ENCODE measurements at places on chromosomes 7 and 10.

DNA sequence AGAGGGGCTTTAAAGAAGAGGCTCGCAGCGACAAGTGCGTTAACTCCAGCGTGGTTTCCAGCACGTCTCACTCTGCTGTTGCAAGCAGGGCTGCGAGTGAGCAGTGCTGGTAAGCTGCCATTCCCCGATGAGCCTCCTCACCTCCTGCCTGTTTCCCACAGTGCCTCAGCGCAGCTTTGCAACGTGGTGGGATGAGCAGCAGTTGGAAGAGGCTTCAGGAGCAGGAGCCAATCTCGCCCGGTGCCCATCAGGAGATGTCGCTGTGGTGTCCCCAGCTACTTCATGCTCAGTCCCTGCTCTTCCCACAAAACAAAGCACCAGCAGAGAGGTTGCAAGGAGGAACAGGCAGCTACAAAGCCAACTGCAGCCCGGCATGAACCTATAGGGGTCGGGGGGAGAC lies 2.4 kb upstream of the ADARB2 start:
- DNase-seq = no peak

DNA sequence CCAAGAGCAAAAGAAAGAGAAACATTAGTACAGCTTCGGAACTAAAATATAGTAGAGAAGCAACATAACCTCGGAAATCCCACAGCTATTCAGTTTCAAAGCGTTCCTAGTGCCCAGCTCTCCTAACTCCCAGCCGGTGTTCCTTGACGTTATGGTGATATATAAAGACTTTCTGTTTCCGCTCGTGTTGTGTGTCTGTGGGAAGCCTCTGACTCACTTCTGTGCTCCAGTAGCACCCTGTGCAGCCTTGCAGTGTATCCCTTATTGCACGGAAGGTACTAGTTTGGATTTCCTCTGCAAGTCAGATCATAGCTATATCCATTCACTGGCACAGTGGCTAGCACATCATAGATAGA lies 535 bp downstream of the ASAH2B start:
- no peak for DNase-seq

DNA sequence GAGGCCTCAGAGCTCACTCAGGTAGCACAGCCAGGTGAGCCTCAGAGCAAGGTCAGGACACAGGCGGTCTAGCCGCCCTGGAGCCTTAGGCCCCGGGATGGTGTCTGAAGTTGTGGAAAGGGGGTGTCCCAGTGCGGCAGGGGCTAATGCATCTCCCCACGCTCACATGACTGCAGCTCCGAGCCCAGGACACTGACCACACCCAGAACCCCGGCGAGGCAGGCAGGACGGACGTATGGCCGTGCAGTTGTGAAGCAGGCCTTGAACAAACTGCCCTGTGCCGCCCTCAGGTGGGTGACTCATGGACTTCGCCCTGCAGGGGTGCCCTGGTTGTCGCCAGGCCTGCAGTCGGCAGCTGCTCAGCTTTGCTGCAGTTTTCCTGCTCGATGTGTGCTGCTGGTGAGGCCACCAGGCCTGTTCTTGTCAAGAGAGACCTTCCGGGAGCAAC lies 5.0 kb upstream of the PRKAR1B start:
- no peak for DNase-seq

DNA sequence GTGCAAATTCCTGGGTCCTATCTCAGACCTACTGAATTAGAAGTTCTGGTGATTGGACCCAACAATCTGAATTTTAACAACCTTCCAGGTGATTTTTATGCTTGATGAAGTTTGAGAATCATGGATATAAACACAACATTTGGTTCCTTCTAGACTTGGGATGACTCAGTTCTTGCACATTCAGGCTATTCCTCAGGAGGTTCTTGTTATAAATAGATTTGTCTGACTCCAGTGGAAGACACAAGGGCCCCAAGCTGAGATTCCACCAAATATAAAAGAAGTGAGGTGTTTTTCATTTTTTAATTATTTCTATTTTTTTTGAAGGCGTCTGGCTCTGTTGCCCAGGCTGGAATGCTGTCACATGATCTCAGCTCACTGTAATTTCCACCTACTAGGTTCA lies 9.4 kb upstream of the TAS2R16 start:
- DNase-seq = no peak

GRCh38 chr10:18341055-18341454 lies 200.8 kb downstream of the CACNB2 start:
- no peak for DNase-seq

DNA sequence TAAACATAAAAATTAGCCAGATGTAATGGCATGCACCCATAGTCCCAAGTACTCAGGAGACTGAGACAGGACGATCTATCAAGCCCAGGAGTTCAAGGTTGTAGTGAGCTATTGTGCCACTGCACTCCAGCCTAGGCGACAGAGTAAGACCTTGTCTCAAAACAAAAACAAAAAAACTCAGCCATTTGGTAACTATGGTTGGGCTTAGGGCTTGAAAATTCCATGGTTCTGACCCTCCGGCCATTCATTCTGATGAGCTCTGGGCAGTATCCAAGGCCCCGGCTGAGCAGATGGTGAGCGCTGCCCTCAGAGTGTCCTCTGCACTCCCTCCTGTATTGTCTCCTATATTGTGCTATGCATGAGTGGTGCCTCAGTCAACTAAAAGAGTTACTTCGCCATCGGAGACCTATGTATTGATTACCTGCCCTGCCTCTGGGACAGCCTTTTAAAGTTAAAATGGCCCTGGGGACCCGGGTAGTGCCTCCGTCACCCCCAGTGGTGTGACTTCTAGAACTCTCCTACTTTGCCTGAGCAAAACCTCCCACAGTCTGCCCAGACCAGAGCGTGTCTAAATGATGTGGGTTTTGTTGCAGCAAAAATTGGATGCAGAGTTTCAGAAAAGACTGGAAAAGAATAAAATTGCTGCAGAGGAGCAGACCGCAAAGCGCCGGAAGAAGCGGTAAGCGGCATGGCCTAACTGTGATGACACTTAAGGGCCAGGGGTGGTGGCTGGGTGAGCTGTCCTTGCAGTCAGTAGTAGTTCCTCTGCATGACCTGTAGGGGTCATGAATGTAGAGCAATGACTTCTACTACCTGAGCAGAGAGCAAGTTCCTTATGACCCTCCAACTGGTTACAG lies 8.1 kb downstream of the PRKRIP1 start:
- no peak for DNase-seq

- no peak for DNase-seq
Observed at GRCh38 chr10:73876157-73876556, 1.8 kb upstream of the CAMK2G start.

DNA sequence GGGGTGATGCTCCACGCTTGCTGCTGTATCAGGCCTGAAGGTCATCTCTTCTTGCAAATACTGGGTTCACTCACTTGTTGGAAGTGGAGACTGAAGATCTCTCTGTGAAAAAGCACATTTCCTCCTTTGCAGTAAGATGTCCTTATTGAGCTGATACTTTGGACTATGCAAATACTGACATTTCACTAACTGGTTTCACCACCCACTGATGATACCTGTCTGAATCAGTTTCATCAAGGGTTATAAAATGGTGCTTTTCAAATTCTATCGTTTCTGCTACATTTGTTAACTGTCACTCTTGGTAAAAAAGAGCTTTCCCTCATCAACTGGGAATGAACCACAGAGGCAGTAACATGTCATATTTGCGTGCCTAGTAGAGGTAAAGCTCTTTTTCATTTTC lies 35.5 kb downstream of the RAB19 start:
- DNase-seq = no peak

DNA sequence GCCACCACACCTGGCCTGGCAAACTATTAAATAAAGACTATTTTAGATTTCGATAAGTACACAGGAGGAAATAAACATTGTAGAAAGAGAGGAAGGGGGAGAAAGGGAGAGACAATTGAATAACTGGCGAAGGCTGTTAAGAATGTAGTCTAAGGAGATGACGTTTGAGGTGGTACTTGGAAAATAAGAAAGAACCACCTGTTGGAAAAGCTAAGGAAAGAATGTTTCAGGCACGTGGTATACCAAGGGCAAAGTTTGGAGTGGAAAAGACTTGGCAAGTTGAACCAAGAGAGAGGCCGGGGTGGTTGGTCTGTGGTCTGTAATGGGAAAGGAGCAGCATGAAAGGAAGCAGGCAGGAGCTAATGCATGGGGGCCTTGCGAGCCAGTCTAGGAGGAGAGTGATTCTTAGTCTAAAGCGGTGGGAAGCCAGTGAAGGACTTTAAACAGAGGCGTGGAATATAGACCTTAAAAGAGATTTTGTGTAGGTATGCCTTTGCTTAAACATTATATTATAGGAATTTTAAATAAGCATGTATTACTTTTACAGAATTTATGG lies 9.4 kb downstream of the ING3 start:
- DNase-seq = no peak

- no peak for DNase-seq
Observed at GRCh38 chr7:135898226-135898625, 78.9 kb downstream of the MTPN start.

DNA sequence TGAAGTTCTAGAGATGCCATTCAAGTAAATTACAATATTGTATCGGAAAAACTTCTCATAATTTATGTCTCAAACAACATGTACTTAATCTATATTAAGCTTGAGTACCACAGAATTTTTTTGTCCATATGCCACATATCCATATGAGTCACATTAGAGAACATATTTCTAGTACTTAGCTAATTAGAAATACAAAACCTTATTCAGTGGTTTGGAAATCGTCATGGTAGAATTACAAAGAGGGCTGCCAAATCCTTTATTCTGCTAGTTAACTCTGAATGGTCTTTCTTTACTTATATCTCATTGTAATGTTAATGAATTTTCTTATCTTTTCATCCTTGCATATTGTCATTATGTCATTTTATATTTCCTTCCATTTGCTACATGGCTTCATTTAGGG lies 9.0 kb upstream of the VIM start:
- no peak for DNase-seq

GRCh38 chr7:2043316-2044039 lies 189.3 kb downstream of the MAD1L1 start:
- no peak for DNase-seq

DNA sequence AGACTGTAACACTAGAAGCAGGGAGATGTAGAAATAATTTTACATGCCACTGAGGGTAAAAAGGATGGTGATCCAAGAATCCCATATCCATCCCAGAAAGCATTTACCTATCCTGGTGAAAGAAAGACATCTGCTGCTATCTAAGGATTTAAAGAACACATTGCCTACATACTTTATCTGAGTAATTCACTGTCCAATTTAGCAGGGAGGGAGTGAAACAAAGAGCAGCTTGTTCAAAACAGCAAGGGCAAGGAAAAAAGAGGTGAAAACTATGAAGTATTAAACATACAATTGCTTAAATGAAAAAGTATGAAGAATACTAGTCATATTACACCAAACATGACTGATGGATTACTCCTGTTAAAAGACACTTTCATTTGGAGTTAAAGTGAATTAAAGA lies 206.2 kb downstream of the PPP1R9A start:
- no peak for DNase-seq

DNA sequence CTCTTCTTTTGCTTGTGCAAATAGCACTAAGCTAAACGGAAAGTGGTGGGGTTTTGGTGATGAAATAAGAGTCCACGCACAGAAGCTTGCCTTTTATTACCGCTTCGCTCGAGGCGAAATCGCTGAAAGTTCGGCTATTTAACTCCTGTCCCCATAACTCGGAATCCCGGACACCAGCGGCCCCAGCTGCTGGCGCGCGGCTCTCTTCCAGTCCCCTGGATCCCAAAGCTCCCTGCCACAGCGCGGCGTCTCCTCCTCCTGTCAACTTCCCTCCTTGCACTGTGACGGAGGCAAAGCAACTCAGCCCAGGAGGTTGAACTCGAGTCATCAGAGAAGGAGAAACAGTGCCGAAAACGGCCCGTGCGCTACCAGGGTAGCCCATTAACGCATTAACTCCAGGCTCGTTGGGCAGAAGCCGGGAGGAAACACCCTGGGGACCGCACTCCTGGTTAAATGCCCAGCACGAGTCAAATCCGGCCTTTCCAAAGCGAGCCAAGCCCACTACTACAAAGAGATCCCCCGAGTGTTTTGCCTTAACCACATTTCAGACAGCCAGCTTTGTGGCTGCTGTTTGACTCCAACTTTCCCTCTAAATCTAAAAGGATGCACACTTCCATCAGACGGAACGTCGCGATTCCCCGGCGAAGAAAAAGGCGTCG lies 1.3 kb downstream of the SEMA3D start:
- no peak for DNase-seq

DNA sequence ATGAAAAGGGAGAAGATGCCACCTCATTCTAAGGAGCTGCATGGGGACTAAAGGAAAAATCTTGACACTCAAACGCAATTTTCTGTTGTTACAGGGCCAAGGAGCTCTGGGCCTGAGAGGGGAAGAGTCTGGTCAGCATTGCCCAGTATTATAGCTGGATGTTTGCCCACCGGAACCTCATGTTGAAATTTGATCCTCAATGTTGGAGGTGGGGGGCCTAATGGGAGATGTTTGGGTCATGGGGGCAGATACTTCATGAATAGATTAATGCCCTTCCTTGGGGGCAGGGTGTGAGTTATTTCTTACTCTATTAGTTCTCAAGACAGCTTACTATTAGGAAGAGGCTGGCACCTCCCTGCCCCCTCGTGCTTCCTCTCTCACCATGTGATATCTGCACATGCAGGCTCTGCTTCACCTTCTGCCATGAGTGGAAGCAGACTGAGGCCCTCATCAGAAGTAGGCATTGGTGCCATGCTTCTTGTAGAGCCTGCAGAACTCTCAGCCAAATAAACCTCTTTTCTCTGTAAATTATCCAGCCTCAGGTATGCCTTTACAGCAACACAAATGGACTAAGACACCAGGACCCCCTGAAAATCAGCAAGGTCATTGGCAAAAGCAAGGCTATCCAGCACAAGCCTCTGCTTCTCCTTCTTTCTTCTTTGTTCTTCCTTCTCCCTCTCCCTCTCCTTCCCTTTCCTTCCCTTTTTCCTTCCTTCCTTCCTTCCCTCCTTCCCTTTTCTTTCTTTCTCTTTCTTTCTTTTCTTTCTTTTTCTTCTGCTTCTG lies 15.1 kb downstream of the GCK start:
- no peak for DNase-seq

DNA sequence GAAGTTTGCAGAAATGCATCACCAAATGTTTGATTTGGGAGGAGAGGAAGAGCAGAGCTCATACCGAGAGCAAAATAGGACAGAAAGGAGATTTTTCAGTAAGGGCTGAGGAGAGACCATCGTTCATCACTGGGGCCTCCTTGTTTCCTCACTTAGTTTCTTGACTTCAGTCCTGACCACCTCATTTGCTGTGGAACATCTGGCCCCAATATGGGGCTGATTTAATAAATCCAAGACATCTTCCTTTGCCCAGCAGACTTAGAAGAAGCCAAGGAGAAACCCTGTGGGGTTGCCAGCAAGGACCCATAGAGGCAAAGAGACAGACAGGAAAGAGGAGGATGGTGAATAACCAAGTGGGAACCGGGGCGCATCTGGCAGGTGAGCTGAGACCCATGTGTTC lies 60.4 kb downstream of the CHST3 start:
- DNase-seq = no peak

- DNase-seq = no peak
Observed at GRCh38 chr7:22166928-22167327, 190.0 kb downstream of the RAPGEF5 start.

GRCh38 chr7:1754345-1754908 lies 84.3 kb downstream of the ELFN1 start:
- DNase-seq = no peak

DNA sequence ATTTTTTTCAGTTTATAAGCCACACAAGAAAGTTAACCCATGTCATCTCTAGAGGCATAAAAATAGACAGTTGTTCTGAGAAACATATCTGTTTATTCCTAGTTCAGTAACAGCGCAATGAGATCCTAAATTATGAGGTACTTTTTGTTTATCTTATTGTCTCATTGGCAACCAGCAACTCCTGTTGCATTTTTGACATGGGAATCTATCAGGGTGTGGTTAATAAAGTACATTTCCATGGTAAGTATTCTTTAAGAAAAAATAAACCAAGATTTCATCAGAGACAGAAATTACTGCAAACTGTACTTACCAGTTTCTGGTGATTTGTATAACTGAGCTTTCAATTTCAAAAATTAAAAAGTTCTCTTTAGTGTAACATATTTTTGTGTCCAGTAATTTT lies 9.0 kb downstream of the FAS start:
- DNase-seq = no peak

Measured in activated CD8-positive, alpha-beta memory T cell treated with anti-CD3 and anti-CD28 coated beads for 4 hours (primary cell).